ENCODE measurements at places on chromosomes 11 and 22.
A peak's percentile ranks its signal among the peaks of the same experiment; 100 is the strongest.

- DNase-seq = peak; percentile 82
Observed at GRCh38 chr22:31345331-31346254, 553 bp downstream of the PATZ1 start.

GRCh38 chr11:34654483-34655334 lies 33.8 kb downstream of the EHF start:
- DNase-seq = no peak

- no peak for DNase-seq
Observed at GRCh38 chr22:40585310-40585751, 51.2 kb downstream of the MRTFA start.

DNA sequence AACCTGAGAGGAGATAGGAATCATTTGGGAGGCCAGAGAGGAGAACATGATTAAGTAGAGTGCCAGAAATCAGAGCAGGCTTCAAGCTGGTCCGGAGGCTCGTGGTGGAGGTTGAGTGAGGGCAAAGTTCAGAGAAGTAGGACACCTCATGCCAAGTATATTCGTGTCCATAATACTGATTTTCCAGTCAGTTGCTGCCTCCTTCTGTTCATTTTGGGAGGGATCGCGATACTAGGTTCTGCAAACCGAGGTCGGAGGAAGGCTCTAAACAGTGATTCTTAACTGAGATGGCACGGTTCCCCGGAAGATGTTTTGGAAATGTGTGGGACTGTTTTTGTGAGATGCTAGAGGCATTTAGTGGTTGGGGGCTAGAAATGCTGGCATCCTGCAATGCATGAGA lies 13.6 kb upstream of the CD3E start:
- no peak for DNase-seq

- DNase-seq = no peak
Observed at GRCh38 chr11:103420593-103420992, 311.4 kb downstream of the DYNC2H1 start.

DNA sequence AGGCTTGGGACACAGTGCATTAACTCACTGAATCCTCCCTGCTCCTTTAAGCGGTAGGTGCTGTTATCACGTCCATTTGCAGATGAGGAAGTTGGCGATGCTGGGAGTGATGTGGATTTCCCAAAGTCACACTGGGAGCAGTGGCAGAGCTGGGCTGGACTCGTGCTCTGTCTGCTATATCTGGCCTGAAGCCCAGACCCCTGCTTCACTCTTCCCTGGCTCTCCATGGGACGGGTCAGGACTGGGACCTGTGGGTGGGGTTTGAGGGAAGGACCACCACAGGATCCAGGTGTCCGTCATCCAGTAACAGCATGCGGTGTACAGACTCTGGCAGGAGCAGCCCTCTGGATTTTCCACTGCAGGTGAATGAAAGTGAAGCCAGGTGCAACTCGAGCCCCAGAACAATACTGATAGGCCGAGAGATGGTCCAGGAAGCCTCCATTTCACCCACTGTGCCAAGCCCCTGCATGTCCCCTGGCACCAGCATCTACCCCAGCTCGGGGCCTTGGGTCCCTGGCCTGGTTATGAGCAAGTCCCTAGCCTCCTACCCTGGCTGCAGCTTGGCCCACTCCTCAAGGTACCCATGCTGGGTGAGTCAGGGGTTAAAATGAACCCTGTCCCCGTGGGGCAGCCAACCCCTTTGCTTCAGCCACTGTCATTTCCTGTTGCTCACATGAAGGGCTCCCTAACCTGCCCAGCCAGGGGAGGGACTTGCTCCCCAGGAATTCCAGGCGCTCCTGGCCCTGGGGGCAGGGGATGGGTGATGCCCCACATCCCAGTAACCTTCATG lies 4.2 kb downstream of the USP2 start:
- no peak for DNase-seq

- DNase-seq = no peak
Observed at GRCh38 chr11:114251815-114252337, 44.3 kb upstream of the NNMT start.

GRCh38 chr11:26470992-26471391 lies 101.1 kb downstream of the MUC15 start:
- no peak for DNase-seq

- peak; percentile 72 for DNase-seq
Observed at GRCh38 chr11:12192794-12193514, 82.6 kb downstream of the MICAL2 start.

DNA sequence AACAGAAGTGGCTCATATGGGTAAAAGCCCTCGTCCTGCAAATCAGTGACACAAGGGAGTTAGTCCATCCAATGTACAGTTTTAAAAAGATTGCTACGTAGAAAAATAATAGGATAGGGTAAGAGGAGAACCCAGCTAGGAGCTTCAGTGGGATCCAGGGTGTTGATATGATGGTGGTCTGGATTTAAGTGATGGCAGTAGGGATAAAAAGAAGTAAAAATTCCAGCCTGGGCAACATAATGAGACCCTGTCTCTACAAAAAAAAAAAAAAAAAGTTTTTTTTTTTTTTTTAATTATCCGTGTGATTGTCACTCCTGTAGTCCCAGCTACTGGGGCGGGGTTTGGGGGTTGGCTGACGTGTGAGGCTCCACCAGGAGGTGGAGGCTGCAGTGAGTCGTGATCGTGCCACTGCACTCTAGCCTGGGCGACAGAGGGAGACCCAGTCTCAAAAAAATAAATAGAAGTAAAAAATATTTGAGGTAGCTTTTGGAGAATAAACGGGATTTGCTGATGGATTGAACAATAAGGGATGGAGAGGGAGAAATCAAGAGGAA lies 7.0 kb upstream of the L3MBTL2 start:
- no peak for DNase-seq

GRCh38 chr22:46113910-46114517 lies 36.3 kb upstream of the PPARA start:
- no peak for DNase-seq

- no peak for DNase-seq
Observed at GRCh38 chr11:65286686-65287085, 24.9 kb downstream of the POLA2 start.

DNA sequence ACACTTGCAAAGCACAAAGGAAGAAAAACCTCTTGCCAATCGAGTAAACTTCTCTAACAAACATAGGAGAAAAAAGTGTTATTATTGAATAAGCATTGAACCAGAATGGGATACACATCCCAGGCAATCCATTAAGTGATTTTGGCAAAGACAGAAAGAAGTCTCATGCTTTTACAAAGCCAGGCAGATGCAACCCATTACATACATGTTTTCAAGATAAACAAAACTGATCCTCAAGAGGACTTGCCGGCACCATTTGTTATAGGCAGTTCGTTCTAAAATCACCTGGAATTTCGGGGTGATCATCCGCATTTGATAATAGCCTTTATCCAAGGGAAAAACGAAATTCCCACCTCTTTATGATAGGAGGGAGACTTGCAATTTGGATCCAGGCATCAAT lies 97.5 kb upstream of the RAG2 start:
- no peak for DNase-seq

- DNase-seq = peak; percentile 17
Observed at GRCh38 chr11:69948256-69949141, 129.3 kb upstream of the FGF3 start.

DNA sequence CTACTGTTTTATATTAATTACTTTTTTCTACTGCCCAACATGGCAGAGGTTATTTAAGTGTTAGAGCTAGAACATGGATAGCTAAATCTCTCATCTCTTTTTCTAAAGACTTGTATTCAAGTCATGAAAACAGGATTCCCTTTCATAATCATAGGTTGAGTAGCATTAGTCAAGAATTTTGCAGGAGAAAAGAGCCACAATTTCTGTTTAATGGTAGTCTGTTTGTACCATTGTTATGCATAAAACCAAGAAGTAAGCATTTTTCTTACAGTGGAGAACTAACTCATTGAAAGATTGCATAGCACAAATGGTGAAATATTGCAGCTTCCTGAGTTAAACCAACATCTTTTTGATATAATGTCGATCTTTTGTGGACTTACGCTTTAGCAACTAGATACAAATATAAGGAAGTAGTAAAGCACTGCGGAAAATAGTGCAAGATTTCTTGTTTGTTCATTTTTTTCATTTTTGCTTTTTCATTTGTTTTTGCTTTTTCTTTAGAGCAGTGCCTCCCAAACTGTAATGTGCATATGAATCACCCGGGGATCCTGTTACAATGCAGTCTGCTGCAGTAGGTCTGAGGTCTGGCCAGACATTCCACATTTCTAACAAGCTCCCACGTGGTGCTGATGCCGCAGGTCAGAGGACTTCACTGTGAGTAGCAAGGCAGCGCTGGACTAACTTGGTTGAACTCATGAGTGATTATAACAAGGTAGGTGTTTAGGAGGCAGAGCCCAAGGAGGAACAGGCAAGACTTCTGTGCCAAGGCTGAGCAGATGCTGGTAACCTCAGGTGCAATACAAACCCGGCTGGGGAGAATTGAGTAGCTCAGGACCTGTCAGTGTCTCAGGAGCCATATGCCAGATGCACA lies 4.6 kb downstream of the ETS1 start:
- DNase-seq = no peak

DNA sequence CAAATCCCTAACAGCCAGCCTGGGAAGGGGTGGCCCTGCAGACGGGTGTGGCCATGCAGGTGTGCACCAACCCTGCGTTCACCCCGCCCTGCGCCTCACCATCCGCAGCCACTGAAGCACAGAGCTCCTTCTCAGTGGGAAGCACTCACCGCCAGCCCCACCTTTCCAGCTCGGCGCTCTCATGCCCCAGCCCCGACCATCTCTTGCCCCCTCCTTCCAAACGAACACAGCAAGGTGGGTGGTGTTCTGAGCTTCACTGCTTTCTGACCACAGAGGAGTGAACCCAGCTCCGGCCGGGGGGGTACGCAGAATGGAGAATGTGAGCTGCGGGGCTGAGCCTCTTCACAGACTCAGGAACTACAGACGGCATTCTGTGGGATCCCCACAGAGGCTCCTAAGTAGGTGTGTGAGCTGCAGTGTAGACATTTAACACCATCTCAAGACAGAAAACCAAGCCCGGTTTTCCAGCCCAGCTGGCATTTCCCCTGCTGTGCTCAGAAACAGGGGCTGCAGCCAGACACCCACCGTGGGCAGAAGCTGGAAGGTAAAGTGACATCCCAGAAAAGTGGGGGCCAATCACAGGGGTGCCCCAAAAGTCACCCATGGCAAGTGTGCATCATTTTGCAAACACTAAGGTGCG lies 88.4 kb upstream of the RTL6 start:
- no peak for DNase-seq

DNA sequence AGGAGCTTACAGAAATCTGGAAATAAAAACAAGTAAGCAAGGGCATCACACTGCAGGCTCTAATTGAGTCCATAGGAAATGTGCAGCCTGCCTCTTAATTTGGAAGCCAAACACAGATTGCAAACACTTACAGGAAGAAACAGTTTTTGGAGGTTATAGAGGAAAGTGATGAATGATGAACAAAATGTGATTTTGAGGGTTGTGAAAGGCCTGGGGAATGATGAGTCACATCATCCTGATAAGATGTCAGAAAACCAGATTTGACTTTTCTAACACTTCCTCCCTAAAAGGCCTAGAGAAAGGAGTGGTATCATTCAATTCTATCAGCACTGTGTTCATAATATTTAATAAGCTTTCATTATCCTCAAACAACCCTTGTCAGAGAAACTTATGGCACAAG lies 96.6 kb upstream of the POU2AF2 start:
- no peak for DNase-seq

GRCh38 chr22:47213571-47214230 lies 451.3 kb downstream of the TBC1D22A start:
- peak; percentile 9 for DNase-seq

- DNase-seq = peak; percentile 90
Observed at GRCh38 chr11:65498042-65498726, 661 bp upstream of the MALAT1 start.

- no peak for DNase-seq
Observed at GRCh38 chr11:36214976-36215692, 74.1 kb downstream of the COMMD9 start.

- no peak for DNase-seq
Observed at GRCh38 chr11:30454111-30454510, 131.2 kb downstream of the ARL14EP start.

- DNase-seq = no peak
Observed at GRCh38 chr11:128532572-128533091, 54.7 kb downstream of the ETS1 start.

GRCh38 chr11:37483761-37484160 lies 885.7 kb upstream of the RAG2 start:
- DNase-seq = no peak

GRCh38 chr11:116548256-116548655 lies 224.5 kb downstream of the BUD13 start:
- no peak for DNase-seq

GRCh38 chr11:22516111-22516510 lies 109.5 kb downstream of the FANCF start:
- DNase-seq = no peak

DNA sequence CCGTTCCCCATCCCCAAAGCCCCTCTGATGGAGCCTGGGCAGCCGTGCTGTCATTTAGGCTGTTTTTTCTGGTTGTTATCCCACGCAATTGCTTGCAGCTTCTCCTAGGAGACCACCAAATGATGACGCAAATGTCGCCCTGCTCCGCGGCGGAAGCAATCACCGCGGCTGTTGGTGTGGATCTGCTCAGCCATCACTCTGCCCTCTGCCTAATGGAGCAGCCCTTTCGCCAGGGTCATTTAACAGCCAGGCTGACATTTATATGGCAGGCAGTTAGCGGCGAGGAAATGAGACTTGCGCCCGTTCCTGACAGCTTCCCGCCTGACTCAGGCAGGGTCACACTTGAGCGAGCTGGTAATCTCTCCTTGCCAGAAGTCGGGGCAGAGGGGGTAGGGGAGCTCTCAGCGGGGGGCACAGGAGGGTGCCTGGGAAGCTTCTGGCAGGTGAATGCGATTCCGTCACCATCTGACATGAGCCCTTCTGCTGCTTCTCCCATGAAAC lies 97.9 kb upstream of the RTL6 start:
- no peak for DNase-seq

- DNase-seq = no peak
Observed at GRCh38 chr11:27401833-27402316, 38.9 kb upstream of the CCDC34 start.

DNA sequence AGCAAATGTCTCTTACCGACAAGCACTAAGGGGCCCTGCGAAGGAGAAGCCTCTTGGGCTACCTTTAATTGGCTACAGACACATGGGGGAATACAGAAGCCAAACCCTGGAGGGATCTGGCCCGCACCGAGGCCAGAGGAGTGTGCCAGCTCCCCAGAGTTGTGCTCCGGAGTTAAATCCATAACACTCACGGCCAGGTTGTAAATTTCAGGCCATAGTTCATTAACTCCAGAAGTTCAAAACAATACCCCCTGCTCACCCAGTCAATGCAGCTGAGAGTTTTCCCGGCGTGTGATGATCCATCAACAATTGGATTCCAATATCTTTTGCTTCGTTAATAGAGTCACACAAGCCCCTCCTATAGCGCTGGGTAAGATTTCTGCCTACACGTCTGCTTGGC lies 371.5 kb downstream of the NXPE2 start:
- DNase-seq = no peak
